ENCODE measurements at places on chromosomes 2 and 18.

- DNase-seq: no peak
Measured at GRCh38 chr2:207766041-207766551, 3.6 kb downstream of the FZD5 start.

DNA sequence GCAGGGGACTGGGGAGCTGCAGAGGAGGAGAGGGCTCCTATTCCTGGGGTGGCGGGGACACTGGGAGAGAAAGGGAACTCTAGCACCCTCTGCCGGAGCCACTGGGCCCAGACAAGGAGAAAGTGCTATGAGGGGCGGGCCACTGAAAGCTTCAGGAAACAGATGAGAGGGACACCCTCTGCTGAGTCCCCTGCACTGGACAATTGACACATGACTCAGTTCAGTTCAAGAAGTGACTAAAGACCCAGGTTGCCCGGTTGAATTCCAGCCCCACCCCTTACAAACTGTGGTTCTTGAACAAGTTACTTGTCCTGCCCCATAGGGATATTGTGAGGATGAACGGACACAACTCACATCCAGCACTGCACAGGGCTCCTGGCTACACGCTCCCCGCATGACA, 5.0 kb downstream of the RUFY4 start:
- DNase-seq: no peak

DNA sequence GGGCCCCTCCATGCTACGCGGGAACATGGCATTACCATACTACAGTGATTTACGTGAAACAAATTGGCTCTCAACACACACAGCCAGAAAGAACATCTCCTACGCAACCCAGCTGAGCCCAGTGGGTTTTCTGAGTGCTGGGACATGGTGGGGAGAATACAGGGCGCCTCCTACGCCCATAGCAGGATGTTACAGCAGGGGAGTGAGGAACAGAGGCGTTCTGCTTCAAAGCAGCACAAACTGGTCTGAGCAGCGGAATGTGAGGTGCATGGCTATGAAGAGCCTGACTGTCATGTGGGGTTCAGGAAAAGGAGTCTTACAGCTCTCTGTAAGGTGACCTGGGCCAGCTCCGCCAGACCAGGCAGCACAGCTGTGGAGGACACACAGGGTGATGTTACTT, 108.6 kb upstream of the REV1 start:
- no peak for DNase-seq

DNA sequence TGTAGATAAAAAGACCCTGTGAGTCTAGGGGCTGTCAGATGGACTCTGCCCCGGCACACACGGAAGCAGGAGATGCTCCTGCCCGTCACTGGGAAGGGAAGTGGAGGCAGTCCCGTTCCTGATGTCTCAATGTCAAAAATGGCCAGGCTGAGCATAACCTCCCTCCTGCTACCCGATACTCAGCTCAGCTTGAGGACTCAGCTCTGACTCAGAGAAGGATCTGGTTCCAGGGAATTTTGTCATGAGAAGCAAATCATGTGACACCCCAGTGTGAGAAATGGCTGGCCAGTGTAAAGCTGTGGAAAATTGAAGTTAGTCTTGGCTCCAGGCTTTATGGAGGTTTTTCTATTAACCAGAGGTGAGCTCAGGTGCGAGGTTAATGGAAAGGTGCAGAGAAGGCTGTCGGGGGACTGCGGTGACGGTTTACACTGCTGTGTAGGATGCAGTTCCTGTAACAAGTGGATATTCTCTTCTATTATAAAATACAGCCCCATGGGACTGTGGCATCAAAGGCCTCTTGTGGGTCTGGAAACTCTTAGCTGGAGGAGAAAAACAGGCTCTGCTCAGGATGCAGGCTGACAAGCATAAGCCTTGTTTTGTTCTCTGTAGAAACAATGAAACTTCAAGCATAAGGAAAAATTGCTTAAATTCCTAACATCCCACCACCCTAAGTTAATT, 24.7 kb upstream of the AGAP1 start:
- DNase-seq: peak; percentile 63

- no peak for DNase-seq
Measured at GRCh38 chr2:173008786-173009185, 66.9 kb upstream of the MAP3K20 start.

GRCh38 chr2:118183381-118183780, 95.1 kb downstream of the INSIG2 start:
- DNase-seq: no peak

DNA sequence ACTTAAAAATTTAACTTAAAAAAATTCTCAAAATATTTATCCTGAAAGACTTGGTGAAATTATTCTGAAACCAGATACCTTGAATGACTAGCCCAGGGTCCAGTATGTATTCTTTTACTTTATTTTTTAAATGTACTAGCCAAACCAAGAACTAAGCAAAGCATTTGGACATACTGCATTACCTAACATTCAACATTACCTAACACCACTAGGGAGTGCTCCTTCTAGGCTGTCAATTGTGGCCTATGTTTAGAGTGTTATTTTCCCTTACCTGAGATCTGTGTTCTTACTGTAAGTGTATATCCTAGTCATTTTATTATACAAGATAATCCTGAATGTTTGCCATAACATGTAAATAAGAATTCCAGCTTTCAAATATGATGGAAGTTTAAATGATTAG, 496.6 kb downstream of the PTPRM start:
- DNase-seq: no peak

DNA sequence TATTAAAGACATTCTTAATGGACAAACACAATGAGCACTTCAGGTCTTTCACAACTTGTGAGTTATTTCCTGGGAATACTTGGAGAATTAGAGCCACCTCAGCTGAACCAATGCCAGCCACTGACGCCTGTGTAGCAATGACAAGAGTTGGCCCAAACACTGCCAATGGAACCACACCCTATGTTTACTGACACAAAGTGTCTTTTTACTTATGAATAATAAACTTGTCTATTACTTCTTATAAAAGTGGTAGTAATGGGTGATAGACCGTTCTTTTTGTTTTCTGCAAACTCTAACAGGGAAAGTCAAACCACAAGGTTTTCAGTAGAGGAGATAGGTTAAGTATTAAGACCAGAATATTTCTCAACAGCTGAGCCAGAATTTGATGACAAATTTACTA, 12.5 kb upstream of the CHAC2 start:
- peak; percentile 88 for DNase-seq

GRCh38 chr2:136049991-136050920, 64.8 kb upstream of the DARS1 start:
- DNase-seq: no peak

DNA sequence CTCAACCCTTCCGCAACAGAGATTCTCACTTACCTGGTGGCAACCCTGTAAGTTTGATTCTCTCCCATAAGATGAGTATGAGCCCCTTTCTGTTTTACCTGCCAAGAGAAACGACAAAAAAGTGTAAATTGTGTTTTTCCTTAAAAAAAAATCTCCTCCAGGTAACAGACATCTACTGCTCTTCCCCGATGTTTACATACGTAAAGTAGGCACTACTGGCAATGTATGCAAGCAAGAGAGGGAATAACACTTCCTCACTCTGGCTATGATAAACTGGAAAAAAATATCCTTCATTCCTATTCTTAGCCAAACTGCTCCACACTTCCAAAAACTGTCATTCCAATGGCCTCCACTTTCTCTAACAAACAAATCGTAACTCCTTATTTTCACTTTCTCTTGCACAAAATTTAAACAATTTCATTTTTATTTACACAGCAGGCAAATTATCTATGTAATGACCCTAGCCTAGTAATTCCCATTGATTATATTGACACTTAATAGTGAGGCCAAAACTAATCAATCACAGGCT, 184.5 kb downstream of the TCF4 start:
- DNase-seq: no peak

DNA sequence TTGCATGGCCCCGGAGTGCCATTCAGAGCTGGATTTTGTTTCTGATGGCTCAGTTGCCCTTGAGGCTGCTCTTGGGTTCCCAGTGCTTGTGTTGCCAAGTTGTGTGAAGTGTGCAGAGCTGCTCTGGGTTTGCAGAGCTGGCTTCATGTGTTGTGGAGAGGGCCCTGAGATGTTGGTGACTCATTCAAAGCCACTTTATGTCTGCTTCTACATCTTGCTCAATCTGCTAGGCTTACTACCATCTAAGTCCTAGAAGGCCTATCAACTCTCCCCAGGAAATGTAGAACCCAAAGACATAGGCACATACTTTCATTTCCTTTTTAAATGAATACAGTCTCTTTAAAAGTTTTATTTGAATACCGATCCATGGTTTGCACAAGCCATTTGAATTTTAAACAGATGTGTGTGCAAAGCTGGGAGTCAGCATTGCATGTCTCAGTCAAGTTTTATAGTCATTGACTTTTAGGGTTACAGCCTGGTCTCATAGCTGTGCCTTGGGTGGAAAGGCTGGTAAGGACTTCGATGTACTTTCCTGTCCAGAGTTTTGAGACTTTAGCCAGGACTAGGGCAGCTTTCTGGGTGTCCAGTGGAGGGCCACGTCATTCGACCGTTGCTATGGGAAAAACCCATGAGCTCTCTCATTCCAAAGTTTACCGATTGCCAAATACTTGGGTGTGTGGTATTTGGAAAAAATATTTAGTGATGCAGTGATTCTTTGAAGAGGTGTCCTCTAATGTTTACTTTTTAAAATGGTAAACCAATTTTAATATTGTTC, 105.0 kb downstream of the LTBP1 start:
- DNase-seq: no peak

DNA sequence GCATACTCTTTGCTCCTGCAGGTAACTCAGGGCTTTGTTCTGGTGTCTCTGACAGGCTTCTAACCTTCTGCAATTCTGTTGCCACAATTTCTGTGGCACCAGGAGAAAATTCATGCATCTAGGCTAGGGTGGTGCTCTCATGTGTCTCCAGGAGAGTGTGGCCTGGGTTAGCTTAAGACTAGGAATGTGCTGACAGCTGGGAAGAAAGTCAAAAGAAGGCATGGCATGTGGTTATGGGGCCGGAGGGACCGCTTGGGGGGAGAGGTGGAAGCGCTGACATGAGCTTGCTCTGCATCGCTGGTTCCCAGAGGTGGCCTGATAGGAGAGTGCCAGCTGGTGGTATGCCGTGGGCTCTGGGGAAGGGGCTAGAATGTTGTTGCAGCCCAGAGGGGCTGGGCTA, 173.3 kb upstream of the TNP1 start:
- no peak for DNase-seq

GRCh38 chr18:59881728-59882656, 17.8 kb upstream of the PMAIP1 start:
- no peak for DNase-seq

DNA sequence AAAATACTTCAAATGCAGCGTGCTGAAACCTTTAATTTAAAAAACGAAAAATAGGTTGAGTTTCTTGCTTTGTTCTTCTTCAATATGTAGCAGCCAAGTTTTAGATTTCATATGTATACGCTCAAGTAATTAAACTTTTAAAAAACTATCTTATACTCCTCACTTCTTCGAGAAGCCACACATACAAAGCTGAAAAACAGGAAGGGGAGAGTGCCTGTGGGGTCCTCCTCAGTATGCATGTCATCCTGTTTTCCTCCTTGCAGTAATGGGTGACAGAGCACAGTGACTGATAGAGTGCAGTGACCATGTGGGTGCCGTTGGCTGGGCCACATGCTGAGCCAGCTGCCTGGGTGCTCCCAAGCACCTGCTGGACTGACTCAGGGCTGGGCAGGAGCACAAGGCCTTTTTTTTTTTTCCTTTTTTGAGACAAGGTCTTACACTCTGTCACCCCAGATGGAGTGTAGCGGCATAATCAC, 33.3 kb downstream of the UXS1 start:
- DNase-seq: no peak

- DNase-seq: no peak
Measured at GRCh38 chr2:179987916-179988315, 19.2 kb downstream of the CWC22 start.

DNA sequence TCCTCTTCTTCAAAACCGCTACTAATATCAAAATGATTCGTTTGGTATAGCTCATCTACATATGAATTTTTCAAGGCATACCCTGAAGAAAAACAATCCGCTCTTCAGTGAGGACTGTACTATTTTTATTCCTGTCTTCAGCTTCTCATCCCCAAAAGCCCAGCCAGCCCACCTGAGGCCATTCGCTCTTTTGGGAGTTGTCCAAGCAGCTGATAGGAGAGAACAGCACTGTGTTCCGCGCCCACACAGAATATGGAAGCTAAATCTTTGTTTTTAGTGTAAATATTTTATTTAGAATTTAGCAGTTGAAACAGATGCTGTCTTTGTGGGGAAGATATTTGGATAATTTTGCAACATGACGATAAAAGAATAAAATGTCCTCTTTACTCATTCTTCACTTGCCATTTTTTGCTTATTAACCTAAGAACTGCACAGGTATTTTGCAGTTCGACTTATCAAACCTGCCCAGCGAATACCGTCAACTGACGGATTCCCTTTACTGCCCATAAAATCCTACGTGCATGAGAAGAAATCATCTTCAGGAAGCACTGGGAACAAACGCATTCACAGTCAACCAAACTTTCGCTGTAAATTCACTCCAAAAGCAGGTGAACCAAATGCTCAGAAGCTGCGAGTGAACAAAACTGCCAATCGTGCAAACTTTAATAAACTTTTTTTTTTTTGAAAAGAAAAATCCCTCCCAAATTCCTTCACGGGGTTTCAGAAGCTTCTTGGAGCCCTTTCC, 3.4 kb downstream of the ZNF521 start:
- DNase-seq: no peak

GRCh38 chr18:51146909-51147308, 50.6 kb downstream of the MEX3C start:
- no peak for DNase-seq

DNA sequence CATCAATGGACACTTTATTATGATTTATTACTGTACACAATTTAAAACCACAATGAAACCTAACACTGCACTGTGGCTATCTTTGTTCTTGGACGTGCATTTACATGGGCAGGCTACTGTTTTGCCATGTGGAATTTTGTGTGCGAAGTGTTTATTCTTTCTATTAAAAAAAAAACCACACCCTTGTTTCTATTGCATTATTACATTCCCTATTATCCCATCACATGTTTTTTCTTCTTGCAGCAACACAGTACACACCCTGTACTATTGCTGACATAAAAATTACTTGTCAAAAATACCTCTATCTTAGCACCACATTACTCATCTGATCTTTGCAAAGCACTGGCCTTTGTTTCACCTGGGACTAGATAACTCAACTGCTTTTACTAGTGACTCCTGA, 1.5 kb downstream of the RNF152 start:
- DNase-seq: no peak

- peak; percentile 34 for DNase-seq
Measured at GRCh38 chr18:79934311-79935097, 16.9 kb downstream of the SLC66A2 start.

GRCh38 chr2:16127958-16128357, 187.6 kb downstream of the MYCN start:
- DNase-seq: no peak

DNA sequence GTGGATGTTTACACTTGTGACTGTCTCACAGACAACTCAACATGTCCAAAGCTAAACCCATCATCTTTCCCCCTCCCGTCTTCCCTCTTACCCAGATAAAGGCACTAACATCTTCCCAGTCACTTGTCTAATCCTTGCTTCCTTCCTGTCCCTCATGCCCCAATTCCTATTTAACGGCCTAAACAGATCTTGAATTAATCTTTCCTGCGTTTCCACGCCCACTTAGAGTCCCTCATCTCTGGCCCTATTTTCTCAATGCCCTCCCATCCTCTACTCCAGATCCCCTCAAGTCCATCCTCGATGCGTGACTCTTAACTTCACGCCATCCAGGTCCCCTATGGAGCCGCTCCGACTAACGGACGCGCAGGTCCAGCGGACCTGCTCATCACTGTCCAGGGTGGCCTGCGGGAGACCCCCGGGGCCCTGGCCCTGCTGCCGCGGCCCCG, 682 bp upstream of the SCLY start:
- DNase-seq: no peak

Measured in suprapubic skin (tissue), 4 donors.